ENCODE measurements at places on chromosomes 1 and 21.

- DNase-seq = no peak
Measured at GRCh38 chr1:119631433-119632102, 16.5 kb downstream of the ZNF697 start.

GRCh38 chr21:33300701-33301631 lies 23.8 kb upstream of the IFNAR1 start:
- no peak for DNase-seq

- DNase-seq = no peak
Measured at GRCh38 chr1:44553771-44554170, 120.5 kb downstream of the TMEM53 start.

GRCh38 chr1:219304227-219305226 lies 130.8 kb downstream of the LYPLAL1 start:
- DNase-seq = no peak

- no peak for DNase-seq
Measured at GRCh38 chr1:29810121-29811120, 574.1 kb downstream of the PTPRU start.

GRCh38 chr21:31310750-31311149 lies 33.3 kb downstream of the TIAM1 start:
- no peak for DNase-seq
